Body of pancreas (tissue), 4 donors: ENCODE measurements at places on chromosomes 16 and 17. TPM values are rescaled to one million over a fixed set of nuclear protein-coding genes. Genes with fewer than 3 reads are reported as not detected.

DNA sequence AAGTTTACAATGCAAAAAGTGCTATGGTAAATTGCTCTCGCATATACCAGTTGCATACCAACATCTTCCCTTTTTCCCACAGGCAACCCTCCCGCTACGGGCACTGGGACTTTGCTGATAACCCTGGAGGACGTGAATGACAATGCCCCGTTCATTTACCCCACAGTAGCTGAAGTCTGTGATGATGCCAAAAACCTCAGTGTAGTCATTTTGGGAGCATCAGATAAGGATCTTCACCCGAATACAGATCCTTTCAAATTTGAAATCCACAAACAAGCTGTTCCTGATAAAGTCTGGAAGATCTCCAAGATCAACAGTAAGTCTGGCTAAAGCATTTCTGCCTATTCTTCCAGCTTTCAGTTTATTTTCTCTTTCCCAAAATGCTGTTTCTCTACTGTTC, 27.9 kb upstream of the HSBP1 start:
- no peak for DNase-seq
- H3K27ac ChIP-seq: no peak overlapping the region
- no peaks in the 10 kb centered on the region for H3K36me3 ChIP-seq
- no peaks in the 10 kb centered on the region for H3K27me3 ChIP-seq

CRHR1 gene
- total RNA-seq: not detected

DNA sequence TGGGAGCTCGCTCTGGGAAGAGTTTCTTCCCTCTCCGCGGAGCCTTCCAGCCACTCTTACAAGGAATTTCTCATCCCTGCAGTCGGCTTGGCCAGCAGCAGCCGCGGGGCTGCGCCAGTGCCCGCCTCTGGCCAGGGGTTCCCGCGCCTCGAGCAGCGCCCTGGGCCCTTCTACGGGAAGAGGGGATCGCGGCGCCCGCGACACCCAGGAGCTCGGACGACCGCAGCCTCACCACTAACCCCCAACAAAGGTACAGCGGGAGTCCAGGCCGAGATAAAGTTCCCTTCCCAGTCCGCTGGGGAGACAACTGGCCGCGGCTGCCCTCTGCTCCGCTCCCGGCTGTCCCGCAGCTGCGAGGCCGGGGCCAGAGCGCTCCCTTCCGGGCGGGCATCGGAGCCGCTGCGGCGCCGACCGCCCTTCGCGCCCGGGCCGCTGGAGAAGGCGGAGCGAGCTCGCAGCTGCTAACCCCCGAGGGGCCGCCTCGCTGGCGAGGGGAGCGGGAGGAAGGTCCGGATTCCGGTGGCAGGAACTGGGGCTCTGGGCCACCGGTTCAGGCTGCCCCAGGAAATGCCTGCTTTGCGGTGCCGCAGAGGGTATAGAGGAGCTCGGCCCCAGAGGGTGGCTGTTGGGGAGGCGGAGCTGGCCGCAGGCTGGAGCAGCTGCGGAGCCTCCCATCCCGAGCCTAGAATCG, 3.6 kb upstream of the HS3ST3B1 start:
- peaks cover 50% of the 10 kb centered on the region for H3K4me1 ChIP-seq
- H3K4me3 ChIP-seq: no peak overlapping the region
- H3K27me3 ChIP-seq: no peaks in the 10 kb centered on the region
- DNase-seq: peak; percentile 39

SEPTIN12 gene
- total RNA-seq: not detected

PSMC3IP gene
- total RNA-seq: 2.1 TPM

DNA sequence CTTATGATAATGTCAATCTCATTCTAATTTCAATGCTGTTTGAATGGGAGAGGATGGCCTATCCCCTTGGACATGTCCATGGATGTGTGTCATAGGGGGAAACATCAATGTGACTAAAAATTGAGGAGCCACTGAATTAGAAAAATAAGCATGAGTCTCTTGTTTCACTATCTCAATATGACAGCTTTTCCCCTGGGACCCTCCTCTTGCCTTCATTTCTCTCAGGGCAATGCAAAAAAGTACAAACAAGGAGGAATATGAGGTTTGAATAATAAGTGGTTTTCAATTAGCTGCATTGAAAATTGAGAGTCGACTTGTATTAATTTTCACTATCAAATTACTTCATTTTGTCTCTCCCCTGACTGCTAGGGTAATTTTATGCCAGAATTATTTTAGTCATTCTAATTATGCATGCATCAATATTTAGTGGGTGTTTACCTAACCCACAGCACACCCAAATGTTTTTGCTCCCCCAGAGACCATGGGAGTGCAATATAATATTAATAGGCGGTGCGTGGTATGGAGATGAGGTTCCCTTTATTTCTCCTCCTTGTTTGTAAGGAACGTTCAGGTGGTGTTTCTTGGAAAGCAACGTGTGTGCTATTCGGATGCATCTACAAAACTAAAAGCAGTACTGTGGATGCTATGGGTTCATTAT, 6.8 kb upstream of the SDR42E1 start:
- peaks cover 13% of the 10 kb centered on the region for H3K4me1 ChIP-seq
- H3K27ac ChIP-seq: no peak overlapping the region
- no peak overlapping the region for H3K4me3 ChIP-seq
- H3K36me3 ChIP-seq: no peaks in the 10 kb centered on the region
- DNase-seq: no peak

GRCh38 chr16:23187341-23187740, 4.8 kb downstream of the SCNN1G start:
- H3K27ac ChIP-seq: no peak overlapping the region
- H3K4me1 ChIP-seq: peaks cover 27% of the 10 kb centered on the region
- no peak overlapping the region for H3K4me3 ChIP-seq
- no peaks in the 10 kb centered on the region for H3K36me3 ChIP-seq
- DNase-seq: no peak
- peaks cover 6% of the 10 kb centered on the region for H3K27me3 ChIP-seq

SPG7 gene
- total RNA-seq: 152 TPM

- H3K4me3 ChIP-seq: no peak overlapping the region
- H3K36me3 ChIP-seq: no peaks in the 10 kb centered on the region
- no peak overlapping the region for H3K27ac ChIP-seq
Observed at GRCh38 chr17:33049781-33050414, 58.3 kb downstream of the SPACA3 start.

- no peaks in the 10 kb centered on the region for H3K36me3 ChIP-seq
- DNase-seq: peak; percentile 12
- H3K27me3 ChIP-seq: no peaks in the 10 kb centered on the region
- H3K27ac ChIP-seq: no peak overlapping the region
- peaks cover 33% of the 10 kb centered on the region for H3K4me1 ChIP-seq
Observed at GRCh38 chr17:17525311-17525710, 29.1 kb upstream of the RASD1 start.

DNA sequence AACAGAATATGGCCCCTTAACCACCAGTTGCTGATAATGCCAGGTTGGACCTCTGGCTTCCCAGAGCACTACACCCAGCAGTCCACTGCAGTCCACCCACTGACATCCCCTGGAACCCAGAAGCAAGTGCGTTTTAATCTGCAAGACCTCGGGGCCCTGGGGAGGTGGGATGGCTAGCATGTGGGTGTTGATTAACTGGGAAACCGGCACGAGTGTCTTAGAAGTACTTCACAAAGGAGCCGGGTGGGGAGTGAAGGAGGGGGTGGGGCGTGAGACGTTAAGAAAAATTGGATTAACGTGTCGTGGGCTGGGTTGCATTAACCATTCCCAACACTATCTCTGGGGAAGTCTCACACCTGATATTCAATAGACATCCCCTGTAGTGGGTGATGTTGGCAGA, 6.1 kb upstream of the HIC1 start:
- peaks cover 32% of the 10 kb centered on the region for H3K4me1 ChIP-seq
- no peak for DNase-seq
- H3K36me3 ChIP-seq: no peaks in the 10 kb centered on the region
- no peak overlapping the region for H3K27ac ChIP-seq

- H3K27ac ChIP-seq: no peak overlapping the region
- DNase-seq: no peak
- H3K4me1 ChIP-seq: peaks cover 46% of the 10 kb centered on the region
- no peak overlapping the region for H3K4me3 ChIP-seq
- H3K36me3 ChIP-seq: no peaks in the 10 kb centered on the region
- H3K27me3 ChIP-seq: no peaks in the 10 kb centered on the region
Observed at GRCh38 chr16:85174871-85175723, 62.8 kb upstream of the CIBAR2 start.

SPATA32 gene
- 1.0 TPM for total RNA-seq

- H3K4me3 ChIP-seq: no peak overlapping the region
- no peak for DNase-seq
- no peaks in the 10 kb centered on the region for H3K36me3 ChIP-seq
- no peak overlapping the region for H3K27ac ChIP-seq
- peaks cover 20% of the 10 kb centered on the region for H3K4me1 ChIP-seq
- no peaks in the 10 kb centered on the region for H3K27me3 ChIP-seq
Observed at GRCh38 chr16:75065521-75066149, 50.9 kb downstream of the LDHD start.

DNA sequence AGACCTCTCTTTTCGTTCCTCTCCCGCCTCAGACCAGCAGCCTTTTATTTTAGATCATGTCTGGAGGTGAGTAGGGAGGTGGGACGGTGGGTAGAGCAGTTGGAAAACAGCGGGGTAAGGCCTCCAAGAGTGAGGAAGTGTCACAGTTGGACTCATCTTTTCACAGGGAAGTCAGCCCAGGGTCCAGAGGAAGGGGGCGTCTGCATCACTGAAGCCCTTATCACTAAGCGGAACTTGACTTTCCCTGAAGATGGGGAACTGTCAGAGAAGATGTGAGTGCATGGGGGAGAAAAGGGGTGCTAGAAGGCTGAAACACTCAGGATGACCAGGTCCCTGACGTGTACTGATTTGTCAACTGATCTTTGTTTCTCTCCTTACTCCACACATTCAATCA, 461 bp downstream of the LRRC46 start:
- peaks cover 20% of the 10 kb centered on the region for H3K4me1 ChIP-seq
- no peak overlapping the region for H3K27ac ChIP-seq
- no peak for DNase-seq
- H3K36me3 ChIP-seq: peaks cover 8% of the 10 kb centered on the region
